ENCODE measurements at places on chromosomes 2 and 18. TPM values are rescaled to one million over a fixed set of nuclear protein-coding genes. Genes with fewer than 3 reads are reported as not detected.

Gene NR4A2
- total RNA-seq: 15.1 TPM

Gene CDKL4
- total RNA-seq: 14.7 TPM

Gene TMEM163
- 16.3 TPM for total RNA-seq

Gene C1QL2
- total RNA-seq: 0.41 TPM

Gene ABCB11
- under 0.01 TPM for total RNA-seq

Gene FSIP2
- 2.0 TPM for total RNA-seq

Gene SERPINB13
- 0.41 TPM for total RNA-seq

Gene HSBP1L1
- 0.82 TPM for total RNA-seq

Gene SULT1C4
- total RNA-seq: 4.5 TPM

Gene SERPINB3
- total RNA-seq: not detected

Gene TCF7L1
- 0.41 TPM for total RNA-seq
